RWPE1 (cell line): ENCODE measurements at places on chromosomes 6 and 20.
A peak's percentile ranks its signal among the peaks of the same experiment; 100 is the strongest.

GRCh38 chr6:55643861-55644260 lies 64.9 kb upstream of the HMGCLL1 start:
- DNase-seq = no peak

DNA sequence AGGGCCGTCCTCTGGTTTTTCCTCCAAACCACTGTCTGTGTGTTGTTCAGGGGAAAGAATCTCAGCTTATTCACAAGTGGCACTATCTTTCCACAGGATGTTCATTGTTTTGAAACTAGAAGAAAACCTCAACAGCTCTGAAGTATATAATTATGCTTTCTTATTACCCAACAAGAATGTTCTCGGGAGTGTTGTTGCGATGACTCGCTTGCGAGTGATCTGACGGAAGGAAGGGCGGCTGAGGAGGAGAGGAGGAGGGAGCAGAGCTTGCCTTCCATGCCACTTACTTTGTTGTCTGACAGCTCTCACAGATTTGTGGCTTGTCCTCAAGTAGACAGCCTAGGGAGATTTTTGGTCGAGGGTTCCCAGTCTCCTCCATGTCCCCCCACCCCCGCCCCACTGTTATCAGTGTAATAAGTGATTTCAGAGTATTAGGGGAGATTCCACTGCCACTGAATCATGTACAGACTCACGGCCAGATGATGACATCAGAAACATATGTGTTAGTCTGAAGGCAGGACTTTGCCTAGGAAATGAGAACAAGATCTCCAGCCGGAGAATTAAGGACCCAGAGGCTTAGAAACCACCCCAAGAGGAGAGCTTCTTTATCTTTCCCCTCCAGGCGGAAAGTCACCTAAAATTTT lies 80.7 kb upstream of the CCN6 start:
- DNase-seq = peak; percentile 74

DNA sequence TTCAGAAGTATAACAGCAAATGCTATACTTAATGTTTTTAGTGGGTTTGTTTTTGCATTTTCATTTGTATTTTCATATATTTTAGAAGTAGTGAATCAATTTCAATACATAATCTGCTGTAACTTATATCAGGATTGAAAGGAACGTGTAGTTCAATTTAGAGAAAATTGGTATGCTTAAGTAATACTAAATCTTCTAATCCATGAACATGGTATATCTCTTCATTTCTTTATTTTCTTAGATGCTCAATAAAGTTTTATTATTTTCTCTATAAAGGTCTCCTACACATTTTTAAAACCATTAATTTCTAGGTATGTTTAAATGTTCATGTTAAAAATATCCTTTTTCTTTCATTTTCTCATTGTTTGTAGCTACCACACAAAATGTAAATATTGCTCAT lies 85.1 kb downstream of the STMND1 start:
- no peak for DNase-seq

DNA sequence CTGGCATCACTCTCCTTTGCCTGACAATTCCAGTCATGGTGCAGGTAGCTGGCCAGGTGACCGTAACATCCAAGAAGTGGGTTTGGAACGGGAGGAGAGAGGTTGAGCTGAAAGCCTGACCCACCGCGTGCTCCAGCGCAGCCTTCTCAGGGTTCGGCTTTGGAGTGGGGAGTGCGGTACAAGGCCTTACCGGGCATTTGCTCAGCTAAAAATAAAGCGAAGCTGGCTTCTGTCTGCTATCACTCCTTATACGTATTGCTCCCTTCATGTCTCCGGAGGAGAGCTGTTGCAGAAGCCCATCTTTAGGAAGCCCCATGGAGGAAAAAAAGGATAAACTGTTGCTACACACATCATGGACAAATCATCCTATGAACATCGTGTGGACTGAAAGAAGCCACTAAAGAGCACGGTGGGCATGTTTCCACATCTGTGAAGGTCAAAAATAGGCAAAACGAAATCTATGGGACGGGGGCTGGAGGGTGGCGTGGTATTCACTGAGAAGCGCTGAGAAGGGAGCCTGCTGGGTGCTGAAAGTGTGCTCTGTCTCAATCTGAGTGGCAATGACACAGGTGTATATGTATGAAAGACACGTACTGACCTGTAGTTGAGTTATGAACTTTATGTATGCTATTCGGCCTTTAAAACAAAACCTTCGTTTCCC lies 57.2 kb upstream of the TAB2 start:
- DNase-seq = no peak

- DNase-seq = no peak
Observed at GRCh38 chr6:37536491-37537190, 36.9 kb upstream of the CCDC167 start.

DNA sequence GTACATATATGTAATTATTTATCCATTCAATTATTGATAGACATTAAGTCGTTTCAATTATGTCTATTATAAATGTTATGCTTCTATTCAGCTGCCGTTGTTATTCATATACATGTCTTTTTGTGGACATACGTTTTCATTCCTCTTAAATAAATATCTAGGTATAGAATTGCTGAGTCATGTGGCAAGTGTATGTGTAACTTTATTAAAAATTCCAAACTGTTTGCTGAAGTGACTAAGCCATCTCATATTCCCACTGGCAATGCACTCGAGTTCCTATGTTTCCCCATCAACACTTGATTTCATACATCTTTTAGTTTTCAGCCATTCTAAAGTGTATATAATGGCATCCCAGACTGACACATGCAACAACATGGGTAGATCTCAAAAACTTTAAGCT lies 739.7 kb upstream of the POU3F2 start:
- no peak for DNase-seq

DNA sequence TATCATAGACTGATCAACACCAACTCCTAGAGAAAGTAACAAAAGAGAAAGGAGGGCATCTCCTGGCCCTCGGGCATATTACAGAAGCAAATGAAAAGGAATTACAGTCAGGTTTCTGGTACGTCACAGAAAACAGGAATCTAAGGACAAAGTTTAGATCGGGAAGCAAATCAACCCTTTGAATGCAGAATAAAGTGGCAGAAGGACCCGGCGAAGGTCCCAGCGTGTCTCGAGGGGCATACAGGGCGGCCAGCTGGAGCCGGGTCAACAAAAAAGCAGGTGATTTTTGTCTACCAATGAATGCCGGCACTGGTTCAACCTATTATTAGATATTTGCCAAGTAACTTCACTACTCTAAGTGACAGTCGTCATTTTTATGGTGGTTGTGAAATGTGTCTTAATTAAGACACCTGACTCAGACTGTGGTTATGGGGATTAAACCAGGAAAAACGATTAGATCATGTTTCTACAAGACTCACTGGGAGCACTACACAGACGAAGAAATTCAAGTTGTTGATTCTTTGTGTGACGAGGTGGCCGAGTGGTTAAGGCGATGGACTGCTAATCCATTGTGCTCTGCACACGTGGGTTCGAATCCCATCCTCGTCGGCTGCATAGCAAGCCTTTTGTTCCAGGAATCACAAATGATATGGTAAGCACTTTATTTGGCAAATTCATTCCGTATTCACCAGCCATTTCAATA lies 12.4 kb upstream of the ZSCAN9 start:
- peak; percentile 85 for DNase-seq

DNA sequence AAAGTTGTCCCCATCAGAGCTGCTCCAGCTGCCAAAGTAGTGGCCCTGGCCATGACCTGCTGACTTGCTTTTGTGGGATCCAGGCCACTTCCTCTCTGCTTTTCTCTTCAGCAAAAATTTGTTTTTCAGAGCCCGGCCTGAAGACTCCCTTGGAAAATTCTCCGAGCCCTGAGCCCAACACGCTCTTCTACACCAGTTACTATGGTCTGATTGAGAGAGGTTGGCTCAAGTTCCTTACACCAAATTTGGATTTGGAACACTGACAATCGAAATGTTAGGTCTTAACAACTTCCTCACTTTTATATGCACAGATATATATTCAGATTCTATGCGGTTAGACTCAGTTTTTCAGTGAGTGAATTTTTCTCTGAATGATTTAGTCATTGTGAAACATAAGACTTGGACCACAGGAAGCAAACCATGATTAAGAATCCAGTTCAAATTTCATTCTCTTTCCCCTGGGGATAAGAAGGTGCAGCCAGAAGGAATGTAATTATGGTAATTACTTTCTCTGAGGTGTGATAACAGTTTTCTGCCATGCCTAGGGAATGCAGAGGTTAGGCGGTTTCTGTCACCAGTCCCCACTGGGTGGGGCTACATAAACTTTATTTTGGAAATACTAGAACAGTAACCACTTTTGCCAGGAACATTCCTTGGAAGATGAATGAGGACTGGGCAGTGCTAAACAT lies 365.2 kb downstream of the SYNE1 start:
- DNase-seq = peak; percentile 51

DNA sequence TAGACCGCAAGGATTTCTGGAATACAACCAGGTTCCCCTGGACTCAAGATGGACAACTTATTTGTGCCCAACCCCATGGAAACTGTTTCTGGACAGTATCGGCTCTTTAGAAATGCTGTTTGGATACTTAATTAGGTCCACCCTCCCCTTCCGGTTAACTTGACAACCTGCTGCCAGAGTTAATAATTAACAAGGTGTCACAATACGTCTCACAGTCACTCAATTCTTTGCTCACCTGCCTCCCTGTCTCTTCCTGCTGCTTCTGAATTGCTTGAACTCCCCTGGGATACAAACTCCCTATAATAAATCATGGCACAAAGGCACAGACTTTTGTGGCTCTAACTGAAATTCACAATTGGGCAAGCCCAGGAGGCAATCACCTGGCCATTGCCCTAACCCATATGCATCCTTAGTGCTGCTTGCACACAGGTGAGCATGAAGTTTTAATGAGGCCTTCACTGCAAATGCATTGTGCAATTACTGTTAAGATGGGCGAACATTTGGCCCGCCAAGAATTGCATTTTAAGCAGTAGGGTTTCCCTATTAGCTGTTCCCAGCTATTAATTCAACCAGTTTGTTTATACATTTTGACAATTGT lies 504.4 kb upstream of the NOX3 start:
- DNase-seq = no peak

DNA sequence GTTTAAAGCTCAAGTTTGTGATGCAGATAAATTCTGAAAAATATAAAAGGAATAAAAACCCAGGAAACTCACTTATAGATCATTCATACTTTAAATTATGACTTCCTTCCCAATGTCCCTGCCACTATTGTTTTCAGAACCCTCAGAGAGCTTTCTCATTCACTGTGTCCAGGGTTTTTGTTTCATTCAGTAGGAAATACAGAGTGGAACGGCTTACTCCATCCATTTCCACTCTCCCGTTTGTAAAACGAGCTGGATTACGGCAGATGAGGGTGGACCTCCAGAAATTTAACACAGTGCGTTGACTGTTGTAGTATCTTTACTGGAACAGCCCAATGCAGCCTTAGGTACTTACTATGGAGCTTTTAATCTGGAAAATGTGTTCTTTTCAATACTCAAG lies 23.6 kb downstream of the BPIFA1 start:
- no peak for DNase-seq

GRCh38 chr6:71029555-71029954 lies 72.7 kb upstream of the B3GAT2 start:
- no peak for DNase-seq

GRCh38 chr6:44133003-44133931 lies 5.9 kb downstream of the TMEM63B start:
- DNase-seq = peak; percentile 57

DNA sequence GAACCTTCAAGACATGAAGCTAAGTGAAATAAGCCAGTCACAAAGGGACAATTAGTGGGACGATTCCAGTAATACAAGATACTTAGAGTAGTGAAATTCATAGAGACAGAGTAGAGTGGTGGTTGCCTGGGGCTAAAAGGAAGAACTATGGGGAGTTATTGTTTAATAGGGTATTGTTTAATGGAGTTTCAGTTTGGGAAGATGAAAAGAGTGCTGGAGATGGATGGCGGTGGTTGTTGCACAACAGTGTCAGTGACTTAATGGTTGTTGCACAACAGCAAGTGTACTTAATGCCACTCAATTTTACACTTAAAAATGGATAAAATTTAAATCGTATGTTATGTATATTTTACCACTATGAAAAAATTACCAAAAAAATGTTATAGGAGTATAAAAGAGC lies 209.7 kb upstream of the TENT5A start:
- no peak for DNase-seq

- no peak for DNase-seq
Observed at GRCh38 chr6:35142588-35143569, 1.7 kb upstream of the TCP11 start.

- DNase-seq = no peak
Observed at GRCh38 chr6:3410385-3411360, 46.2 kb downstream of the SLC22A23 start.

DNA sequence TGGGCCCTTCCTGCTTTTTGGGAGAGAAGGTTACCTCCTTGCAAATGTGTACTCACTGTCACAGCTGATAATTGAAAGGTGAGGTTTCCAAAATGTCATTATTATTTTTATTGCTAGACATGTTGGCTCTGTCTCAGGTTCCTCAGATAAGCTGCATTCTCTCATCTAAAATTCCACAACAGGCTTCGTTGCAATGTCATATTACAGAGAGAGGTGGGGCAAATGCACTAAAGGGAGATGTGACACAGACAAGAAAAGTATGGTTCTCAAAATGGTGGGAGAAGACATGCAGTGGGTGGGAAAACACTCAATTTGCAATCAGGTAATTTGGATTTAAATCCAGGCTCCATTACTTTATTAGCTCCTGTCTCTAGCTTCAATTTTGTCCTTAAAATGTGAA lies 256.4 kb upstream of the POU3F2 start:
- DNase-seq = no peak

GRCh38 chr20:24998121-24998520 lies 5.6 kb upstream of the APMAP start:
- DNase-seq = no peak

DNA sequence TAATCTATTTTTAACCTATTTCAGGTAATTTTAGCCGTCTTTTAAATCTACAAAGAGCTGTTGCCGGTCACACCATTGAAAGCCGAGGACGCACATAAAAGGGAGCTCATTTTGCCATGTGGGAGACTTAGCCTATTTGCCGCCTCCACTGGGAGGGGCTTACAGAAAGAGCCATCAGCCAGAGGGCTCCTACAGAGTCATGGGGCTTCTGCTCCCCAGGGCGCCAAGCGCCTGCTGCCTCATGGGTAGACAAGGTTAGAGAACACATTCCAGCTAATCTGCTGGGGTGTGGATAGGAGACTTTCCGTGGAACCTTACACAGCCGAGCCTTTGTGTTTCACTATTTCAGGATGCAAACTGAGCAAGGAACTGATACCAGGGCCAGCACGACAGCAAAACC lies 12.6 kb downstream of the PCMTD2 start:
- no peak for DNase-seq

GRCh38 chr20:20299904-20300303 lies 68.0 kb upstream of the INSM1 start:
- no peak for DNase-seq

GRCh38 chr6:90646940-90647339 lies 60.1 kb upstream of the MAP3K7 start:
- DNase-seq = peak; percentile 17
